Sigmoid colon (tissue), 7 donors: ENCODE measurements at places on chromosomes 13 and 19. TPM values are rescaled to one million over a fixed set of nuclear protein-coding genes. Genes with fewer than 3 reads are reported as not detected.

DNA sequence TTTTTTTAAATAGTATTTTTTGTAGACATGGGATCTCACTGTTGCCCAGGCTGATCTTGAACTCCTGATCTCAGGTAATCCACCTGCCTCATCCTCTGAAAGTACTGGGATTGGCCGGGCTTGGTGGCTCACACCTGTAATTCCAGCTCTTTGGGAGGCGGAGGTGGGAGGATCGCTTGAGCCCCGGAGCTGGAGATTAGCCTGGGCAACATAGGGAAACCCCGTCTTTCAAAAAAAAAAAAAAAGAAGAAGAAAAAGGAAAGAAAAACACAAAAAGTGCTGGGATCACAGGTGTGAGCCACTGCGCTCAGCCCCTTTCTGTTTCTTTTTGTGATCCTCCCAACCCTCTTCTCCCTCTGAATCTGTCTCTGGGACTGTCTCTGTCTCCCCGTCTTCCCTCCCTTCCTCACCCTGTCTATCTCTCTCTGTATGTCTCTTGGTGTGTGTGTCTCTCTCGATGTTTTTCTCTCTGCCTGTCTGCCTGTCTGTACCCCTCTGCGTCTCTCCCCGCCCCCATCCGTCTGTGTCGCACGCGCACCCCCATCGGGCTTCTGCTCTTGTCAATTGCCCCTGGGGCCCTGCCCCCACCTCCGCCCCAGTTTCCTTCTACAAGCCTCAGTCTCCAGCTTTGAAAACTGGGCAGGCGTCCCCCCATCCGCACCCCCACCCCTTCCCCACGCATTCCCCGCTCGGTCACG lies 540 bp upstream of the ZFP36 start:
- no peak for DNase-seq

GRCh38 chr19:33861950-33862349 lies 65.3 kb downstream of the KCTD15 start:
- DNase-seq: no peak

Gene POU4F1
- total RNA-seq: not detected

DNA sequence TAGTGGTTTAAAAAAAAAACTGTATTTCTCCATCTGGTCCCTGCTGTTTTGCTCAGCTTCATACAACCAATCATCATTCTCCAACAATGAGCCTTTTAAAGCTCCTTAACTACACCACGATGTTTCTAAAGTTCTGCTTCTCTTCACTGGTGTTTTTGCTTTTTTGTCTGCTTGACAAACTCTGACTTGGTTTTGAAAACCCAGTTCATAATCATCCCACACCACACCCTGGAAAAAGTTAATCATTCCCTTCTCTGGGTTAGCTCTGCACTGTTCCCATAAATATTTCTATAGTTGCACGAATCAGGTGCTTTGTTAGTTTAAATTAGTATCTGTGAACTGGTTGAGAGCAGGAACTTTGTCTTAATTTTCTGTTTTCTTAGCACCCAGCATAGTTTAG lies 217.1 kb downstream of the ENOX1 start:
- DNase-seq: no peak

Gene SLITRK6
- total RNA-seq: 0.71 TPM

DNA sequence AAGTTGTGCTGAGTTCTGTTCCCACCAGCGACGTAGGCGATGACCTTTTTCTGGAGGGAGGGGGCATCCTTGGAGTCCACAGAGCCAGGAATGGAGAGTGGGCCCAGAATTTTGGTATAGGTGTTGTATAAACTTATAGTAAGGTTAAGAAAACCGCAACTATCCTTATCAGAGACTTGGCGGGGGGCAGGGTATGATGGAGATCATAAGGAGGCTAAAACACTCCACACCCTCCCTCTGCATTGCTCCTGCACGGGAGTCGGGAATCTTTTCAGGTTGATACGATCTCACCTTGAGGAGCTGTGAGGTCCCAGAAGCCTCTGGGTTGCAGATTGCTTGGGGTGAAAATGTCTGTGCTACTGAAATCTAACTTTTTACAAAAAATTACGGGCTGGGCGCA lies 6.3 kb upstream of the CEACAM19 start:
- no peak for DNase-seq

GRCh38 chr13:20654156-20654555 lies 49.3 kb upstream of the IL17D start:
- no peak for DNase-seq

Gene ZNF534
- total RNA-seq: not detected

DNA sequence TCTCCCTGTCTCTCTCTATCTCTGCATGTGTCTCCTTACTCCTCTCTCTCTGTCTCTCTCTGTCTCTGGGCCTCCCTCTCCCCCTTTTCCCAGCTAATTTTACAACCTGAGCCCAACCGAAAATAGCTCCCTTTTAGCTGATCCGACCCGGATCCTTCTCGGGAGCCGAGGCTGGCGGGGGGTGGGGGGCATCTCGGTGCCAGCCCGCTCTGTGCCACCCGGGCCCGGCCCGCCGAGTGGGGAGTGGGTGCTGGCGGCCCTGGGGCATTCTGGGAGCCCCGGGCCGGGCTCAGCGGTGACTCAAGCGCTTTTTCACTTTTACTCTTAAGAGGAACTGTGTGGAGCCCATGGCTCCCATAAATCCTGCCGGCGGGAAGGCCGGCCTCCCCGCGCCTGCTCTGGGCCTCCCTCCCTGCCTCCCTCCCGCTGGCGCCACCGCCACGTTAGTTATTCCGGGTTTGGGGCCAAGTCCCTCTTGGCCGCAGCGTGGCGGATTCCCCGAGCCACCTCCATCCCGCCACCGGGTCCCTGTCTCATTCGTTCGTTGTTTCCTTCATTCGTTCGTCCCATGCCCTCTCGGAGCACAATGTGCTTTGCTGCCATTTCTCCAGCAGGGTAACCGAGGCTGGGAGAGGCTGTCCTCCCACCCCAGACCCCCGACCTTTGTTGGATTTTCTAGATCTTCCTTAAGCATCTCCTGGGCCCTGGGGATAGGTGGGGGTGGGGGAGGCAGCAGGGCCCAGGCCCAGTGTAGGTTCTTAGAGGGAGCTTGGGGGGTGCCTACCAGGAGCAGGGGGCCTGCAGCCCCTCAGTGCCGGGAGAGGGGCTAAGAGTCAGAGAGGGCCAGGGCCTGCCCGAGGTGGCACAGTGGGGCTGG lies 3.2 kb downstream of the NFIC start:
- peak; percentile 94 for DNase-seq

Gene KANK3
- 8.0 TPM for total RNA-seq

DNA sequence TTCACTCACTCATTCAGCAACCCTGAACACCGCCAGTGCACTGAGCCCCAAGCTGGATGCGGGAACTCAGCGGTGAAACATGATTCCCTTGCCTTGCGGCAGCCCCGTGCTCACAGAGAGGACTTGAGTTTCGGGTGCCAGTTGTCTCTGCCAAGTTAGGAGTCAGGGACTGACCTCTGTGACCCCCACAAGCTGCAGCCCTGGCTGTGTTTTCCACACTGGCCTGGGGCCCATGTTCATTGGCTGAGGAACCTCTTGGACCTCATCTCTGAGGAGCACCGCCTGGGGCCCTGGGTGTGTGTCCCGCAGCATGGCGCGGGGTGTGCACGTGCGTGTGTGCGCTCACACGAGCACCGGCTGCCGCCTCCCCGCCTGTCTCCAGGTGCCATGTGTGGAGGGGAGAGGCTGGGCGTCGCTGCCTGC lies 31.0 kb downstream of the CAPN12 start:
- DNase-seq: peak; percentile 89

Gene GPC5
- 3.9 TPM for total RNA-seq

Gene PRR12
- total RNA-seq: 5.4 TPM

GRCh38 chr19:49818649-49819370 lies 721 bp downstream of the MED25 start:
- no peak for DNase-seq

DNA sequence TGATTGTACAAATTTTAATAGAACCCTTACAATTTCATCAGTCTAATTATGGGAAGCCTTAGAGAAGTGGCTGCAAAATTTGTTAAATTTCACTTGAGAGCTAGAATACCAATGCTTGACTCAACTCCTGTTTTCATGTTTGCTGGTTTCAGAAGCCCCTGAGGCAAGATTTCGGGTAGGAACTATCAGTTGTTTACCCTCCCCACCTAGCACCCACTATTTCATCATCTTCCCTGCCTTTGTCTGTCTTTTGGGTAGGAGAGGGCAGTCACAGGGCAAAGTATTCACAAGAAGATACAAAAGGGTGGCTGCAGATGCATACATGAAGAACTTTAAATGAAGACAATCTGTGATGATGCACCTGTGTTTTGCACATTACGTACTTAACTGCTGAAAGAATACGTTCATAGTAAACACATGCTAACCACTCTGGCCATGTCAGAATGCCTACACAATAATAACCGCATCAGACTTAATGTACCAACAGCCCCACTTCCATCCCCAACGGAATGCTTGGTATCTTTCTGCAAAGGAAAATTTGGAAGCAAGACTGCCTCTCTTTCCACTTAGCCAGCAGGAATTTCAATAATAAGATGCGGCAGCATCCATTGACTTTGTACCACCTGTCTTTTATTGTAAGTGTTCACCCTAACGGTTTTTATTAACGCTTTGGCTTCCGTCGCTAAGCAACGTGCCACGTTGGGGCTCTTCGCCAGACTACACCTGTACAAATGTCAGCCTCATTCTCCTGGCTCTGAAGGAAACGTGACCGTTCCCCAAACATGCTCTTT lies 30.4 kb downstream of the TPT1 start:
- DNase-seq: no peak

DNA sequence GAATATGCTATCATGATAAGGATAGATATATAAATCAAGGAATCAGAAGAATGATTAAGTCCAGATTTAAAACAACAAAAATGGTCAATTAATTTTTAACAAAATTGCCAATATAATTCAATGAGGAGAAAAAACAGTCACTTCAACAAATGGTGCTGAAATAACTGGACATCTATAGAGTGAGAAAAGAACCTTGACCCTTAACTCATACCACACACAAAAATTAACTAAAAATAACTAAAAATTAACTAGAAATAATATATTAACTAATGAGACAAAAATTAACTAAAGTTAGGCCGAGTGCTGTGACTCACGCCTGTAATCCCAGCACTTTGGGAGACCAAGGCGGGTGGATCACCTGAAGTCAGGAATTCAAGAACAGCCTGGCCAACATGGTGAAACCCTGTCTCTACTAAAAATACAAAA lies 9.5 kb downstream of the LGALS7 start:
- no peak for DNase-seq

Gene TINCR
- 0.55 TPM for total RNA-seq

GRCh38 chr19:681029-682019 lies 5.1 kb downstream of the FSTL3 start:
- DNase-seq: peak; percentile 88

Gene FUZ
- total RNA-seq: 21.0 TPM

DNA sequence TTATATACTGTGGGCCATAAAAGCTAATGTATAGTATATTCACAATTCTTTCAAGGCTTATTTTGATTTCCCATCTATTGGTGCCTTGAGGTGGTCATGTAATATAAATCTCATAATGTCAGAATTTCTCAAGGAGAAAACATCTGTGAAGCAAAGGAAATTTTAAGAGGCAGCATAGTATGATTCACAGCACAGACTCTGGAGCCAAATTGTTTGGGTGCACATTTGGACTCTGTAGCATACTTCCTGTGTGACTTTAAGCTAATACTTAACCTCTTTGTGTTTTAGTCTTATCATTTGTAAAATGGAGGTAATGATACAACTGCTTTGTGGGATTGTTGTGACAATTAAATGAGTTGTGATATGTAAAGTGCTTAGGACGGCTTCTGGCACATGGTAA lies 67.6 kb downstream of the PIBF1 start:
- no peak for DNase-seq

DNA sequence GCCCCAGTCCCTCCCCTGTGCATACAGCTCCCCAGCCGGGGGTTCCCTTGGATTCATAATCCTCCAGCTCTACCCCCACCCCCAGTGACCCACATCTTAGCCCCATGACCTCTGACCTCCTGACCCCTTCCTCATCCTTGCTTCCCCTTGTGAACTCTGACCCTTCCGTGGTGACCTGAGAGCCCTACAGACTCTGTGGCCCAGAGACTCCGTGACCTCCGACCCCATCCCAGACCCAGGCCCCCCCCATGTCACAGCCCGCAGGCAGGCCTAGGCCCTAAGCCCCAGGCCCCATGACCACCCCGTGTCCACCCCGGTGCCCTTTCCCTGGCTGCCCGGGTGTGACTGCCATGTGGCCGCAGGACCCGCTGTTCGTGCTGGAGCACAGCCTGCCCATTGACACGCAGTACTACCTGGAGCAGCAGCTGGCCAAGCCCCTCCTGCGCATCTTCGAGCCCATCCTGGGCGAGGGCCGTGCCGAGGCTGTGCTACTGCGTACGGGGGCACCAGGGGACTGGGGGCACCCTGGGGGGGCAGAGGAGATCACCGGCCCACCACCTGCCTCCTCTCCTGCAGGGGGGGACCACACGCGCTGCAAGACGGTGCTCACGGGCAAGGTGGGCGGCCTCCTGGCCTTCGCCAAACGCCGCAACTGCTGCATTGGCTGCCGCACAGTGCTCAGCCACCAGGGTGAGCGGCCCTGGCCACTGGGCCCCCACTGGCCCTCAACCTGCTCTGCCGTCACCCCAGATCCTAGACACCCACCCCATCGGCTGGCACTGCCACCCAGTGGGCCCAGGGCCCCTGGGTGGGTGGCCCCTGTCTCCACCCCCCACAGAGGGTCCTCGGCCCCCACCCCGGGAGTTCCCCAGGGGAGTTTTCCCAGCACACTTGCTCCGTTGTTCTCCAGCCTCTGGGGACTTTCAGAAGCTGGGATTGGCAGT lies 2.4 kb upstream of the SPIB start:
- no peak for DNase-seq

- no peak for DNase-seq
These were observed 8.6 kb upstream of the NEK5 start for GRCh38 chr13:52137489-52137888.

Gene WDR83
- total RNA-seq: 8.9 TPM

Gene ZNF577
- 28.0 TPM for total RNA-seq

GRCh38 chr19:10832939-10833296 lies 3.1 kb downstream of the TMED1 start:
- DNase-seq: no peak

Gene SIAH3
- not detected for total RNA-seq

DNA sequence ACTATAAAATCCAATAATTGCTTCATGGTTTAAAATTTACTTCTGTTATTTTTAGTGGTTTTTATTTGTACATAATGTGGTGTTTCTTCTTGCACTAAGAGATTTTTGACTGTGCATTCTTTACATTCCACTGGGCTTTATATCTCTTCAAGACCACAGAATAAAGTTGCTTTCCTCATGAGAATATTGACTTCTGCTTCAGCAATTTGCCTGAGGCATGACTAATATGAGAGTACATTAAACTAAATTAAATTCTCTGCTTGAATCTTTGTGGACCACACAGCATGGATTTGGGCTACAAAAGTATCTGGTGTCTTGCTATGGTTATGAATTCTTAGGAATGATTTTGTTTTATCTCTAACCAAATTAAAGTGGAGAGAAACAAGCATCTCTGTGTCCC lies 1463.4 kb upstream of the PCDH20 start:
- no peak for DNase-seq

GRCh38 chr19:413756-414420 lies 4.9 kb upstream of the C2CD4C start:
- no peak for DNase-seq

GRCh38 chr13:113781571-113781970 lies 22.5 kb downstream of the TMEM255B start:
- no peak for DNase-seq

- DNase-seq: no peak
These were observed 52.8 kb downstream of the COL4A2 start for GRCh38 chr13:110359840-110360301.

Gene SMIM24
- total RNA-seq: not detected
